ENCODE measurements at places on chromosomes 12 and 14.

DNA sequence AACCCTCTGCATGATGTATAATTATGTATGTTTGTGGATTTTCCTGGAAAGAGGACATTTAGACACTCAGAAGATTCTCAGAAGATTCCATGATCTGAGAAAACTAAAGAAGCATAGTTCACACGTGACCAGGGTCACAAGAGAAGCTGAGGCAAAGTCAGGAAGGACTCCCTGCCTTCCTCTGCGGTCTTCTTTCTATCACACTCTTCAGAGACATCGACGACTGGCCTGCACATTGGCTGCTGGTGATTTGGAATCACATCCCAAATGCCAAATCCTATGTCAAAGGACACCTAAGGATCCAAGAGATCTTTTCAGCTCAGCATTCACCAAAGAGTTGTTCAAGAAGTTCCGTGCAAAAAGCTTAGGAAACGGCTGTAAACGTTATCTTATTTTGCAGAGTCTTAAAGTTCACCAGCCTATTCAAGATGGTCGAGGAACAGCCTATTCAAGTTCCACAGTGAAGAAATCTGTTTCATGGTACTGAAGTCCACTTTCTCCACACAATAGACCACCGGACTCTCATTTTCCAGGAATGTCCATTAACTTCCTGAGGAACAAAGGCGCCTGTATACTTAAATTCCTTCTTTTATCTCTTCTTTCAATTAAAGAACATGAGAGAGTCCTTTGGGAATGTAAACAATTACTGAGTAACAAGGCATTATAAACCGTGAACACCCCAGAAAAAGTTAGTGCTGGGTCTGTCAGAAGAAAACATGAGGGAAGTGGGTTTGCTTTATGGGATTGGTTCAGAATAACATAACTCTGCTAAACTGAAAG lies 42.1 kb downstream of the IGF1 start:
- no peak for DNase-seq

GRCh38 chr14:77990337-77990736 lies 179.8 kb upstream of the NRXN3 start:
- DNase-seq = no peak

GRCh38 chr12:131428091-131428685 lies 282.7 kb upstream of the SFSWAP start:
- DNase-seq = no peak

GRCh38 chr12:87779858-87780498 lies 249.2 kb downstream of the C12orf50 start:
- DNase-seq = no peak

DNA sequence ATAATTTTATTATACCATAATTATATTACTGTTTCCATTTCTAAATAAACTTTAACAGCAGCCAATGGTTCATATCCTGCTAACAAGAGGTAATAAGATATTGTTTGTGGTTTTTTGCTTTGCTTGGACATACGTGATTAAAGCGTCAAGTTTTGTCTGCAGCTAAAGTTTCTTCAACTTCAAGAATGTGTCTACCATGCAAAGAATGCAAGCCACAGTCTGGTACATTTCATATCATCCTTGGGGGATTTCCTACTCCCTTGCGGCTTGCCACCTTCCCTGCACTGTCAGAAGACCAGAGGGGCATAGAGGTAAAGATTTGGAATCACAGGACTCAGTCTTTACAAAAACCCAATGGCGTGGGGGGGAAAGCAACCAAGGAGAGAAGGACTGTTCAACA lies 125.2 kb downstream of the MED13L start:
- DNase-seq = no peak

DNA sequence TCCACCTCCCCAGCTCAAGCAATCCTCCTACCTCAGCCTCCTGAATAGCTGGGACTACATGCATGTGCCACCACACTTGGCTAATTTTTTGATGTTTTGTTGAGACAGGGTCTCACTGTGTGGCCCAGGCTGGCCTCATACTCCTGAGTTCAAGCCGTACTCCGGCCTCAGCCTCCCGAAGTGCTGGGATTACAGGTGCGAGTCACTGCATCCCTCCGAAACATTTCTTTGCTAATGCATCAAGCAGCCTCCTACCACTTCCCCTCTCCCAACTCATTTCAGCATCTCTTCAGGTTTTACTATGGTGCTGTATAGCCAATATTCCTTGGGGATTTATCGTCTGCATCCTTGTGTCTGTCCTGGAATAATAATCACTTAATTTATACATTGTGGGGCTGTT lies 2.3 kb upstream of the SLC22A17 start:
- DNase-seq = no peak

DNA sequence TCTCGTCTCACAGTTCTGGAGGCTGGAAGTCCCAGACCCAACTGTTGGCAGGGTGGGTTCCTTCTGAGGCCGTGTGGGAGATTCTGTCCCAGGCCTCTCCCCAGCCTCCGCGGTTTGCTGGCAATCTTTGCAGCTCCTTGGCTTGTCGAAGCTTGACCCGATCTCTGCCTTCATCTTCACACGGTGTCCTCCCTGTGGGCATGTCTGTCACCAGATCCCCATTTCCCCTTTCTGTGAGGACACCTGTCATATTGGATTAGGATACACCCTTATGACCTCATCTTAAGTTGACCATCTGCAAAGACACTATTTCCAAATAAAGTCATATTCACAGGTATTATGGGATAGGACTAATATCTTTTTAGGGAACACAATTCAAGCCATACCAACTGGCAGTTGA lies 22.6 kb upstream of the LRP1-AS start:
- no peak for DNase-seq

GRCh38 chr12:81541121-81541520 lies 218.0 kb downstream of the PPFIA2 start:
- no peak for DNase-seq

Data from GM04504 (cell line).